Activated naive CD8-positive, alpha-beta T cell treated with anti-CD3 and anti-CD28 coated beads, Interleukin-2, amount 50 U/mL, for 24 hours (primary cell): ENCODE measurements at places on chromosomes 7 and 10.

- DNase-seq, result no peak
- no peak overlapping the region for H3K4me3 ChIP-seq
- no peaks in the 10 kb centered on the region for H3K4me1 ChIP-seq
- H3K27ac ChIP-seq, result no peak overlapping the region
- H3K27me3 ChIP-seq, result peaks cover 6% of the 10 kb centered on the region
These were observed 23.9 kb upstream of the GPR26 start for GRCh38 chr10:123642293-123642692.

DNA sequence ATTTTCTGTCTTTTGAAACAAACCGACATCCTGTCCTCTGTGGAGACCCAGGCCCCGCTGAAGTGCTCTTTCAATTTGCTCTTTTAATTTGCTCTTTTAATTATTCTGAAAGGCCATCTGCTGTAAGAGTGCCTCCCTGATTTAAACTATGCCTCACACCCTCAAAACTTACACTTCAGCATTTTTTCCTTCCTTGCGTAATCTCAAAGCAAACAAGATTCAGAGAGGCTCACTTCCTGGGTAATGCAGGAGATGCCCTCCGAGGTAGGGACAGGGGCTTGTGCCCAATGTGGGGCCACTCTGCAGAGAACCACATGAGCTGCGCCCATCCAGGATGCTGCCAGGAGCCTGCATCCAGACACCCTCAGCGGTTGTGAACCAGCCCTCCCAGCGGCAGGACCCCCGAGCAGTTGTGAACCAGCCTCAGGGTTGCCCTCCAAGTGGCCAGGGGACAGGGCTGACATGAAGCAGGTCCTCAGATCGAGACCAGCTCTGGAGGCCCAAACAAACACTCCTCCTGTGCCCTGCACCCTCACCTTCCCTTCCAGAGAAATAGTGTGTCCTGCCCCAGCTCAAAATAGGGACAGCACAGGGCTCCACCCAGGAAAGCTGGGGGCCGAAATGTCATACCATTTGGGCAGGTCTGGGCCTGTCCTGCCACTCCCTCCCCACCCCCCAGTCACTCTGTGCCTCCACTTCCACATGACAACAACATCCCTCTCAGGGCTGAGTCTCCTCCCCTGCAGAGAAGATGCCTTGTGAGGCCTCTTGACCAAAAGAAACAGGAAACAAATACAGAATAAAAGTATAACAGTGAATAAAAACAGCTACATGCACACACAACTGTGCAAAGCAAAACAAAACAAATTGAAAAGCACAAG, 190.4 kb downstream of the PTPRN2 start:
- no peaks in the 10 kb centered on the region for H3K4me1 ChIP-seq
- H3K36me3 ChIP-seq, result no peaks in the 10 kb centered on the region
- DNase-seq, result no peak
- H3K4me3 ChIP-seq, result no peak overlapping the region
- no peak overlapping the region for H3K27ac ChIP-seq

DNA sequence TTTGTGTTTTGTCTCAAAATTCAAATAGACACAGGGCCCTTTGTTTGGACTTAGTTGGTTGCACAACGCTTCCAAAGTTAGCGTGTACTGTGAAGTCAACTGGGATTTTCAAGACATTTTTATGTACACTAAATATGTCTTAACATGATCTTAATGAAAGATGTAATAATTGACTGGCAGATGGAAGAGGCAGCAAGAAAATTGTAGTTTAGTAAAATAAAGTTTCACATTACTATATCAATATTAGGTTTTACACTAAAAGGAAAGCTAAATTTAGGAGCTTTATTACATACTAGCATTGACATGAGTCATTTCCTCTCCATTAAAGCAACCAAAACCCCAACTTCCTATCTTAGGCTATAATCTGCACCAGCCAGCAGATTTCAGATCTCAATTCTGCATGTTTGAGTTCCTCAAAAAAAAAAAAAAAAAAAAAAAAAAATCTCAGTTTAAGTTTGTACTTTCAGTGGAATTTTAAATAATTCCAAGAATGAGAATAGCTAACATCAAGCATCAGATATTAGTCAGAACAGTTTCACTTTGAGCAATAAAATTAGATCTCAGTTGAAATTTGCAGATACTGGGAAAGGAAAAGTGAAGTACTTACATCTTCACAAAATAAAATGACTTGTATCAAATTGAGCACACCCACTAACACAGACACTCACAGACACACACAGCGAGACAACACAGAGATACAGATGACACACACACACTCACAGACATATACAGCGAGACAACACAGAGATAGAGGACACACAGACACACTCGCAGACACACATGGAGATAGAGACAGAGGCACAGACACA, 346.6 kb upstream of the KLF6 start:
- peaks cover under 1% of the 10 kb centered on the region for H3K36me3 ChIP-seq
- H3K4me1 ChIP-seq, result peaks cover 36% of the 10 kb centered on the region
- H3K27ac ChIP-seq, result no peak overlapping the region
- H3K4me3 ChIP-seq, result no peak overlapping the region
- H3K27me3 ChIP-seq, result no peaks in the 10 kb centered on the region

- H3K27ac ChIP-seq, result no peak overlapping the region
- peaks cover 8% of the 10 kb centered on the region for H3K27me3 ChIP-seq
- H3K4me3 ChIP-seq, result no peak overlapping the region
- DNase-seq, result no peak
- H3K4me1 ChIP-seq, result no peaks in the 10 kb centered on the region
These were observed 70.7 kb downstream of the ARHGAP22 start for GRCh38 chr10:48533951-48534720.

- no peak for DNase-seq
- H3K27ac ChIP-seq, result no peak overlapping the region
- peaks cover 12% of the 10 kb centered on the region for H3K36me3 ChIP-seq
- H3K4me1 ChIP-seq, result peaks cover 66% of the 10 kb centered on the region
- H3K4me3 ChIP-seq, result no peak overlapping the region
- H3K27me3 ChIP-seq, result no peaks in the 10 kb centered on the region
These were observed 45.0 kb downstream of the VOPP1 start for GRCh38 chr7:55527307-55527706.

- no peak for DNase-seq
- H3K36me3 ChIP-seq, result peaks cover 1% of the 10 kb centered on the region
- no peak overlapping the region for H3K4me3 ChIP-seq
- H3K4me1 ChIP-seq, result no peaks in the 10 kb centered on the region
These were observed 54.8 kb upstream of the CALD1 start for GRCh38 chr7:134724606-134725005.

DNA sequence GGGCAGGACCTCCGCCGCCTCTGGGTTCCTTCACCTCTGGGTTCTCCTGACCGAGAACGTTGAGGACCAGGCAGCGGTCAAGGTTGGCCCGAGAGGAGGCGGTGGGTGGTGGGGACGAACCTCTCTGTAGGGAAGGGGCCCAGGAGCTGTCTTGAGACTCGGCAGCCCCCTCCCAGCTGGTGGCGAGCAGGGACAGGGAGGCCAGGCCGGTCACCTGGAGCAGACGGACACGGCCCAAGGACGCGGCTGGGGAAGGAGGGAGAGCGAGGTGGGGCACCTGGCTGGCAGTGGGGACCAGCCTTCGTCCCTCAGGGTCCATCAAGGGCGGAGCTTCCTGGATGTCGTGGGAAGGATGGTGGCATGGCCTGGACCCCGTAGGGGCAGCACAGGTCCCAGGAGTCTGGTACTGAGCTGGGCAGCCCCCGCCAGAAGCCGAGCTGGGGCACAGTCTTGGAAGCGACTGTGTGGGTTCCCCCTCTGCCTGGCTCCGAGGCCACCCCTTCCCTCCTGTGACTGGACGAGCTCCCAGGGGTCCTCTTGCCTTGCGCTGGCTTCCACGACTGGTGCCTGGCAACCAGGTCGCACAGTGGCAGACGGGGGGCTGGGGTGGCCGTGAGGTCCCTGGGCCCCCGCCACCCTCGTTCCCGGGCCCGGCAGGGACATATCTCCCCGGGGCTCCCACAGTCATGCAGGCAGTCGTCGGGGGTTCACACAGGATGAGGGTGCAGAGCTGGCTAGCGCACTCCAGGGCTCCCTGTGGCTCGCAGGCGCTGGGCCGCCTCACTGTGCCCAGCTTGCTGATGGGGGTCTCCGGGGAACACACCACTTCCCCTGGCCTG, 89.9 kb downstream of the DNAJB6 start:
- DNase-seq, result no peak
- no peaks in the 10 kb centered on the region for H3K36me3 ChIP-seq
- no peak overlapping the region for H3K4me3 ChIP-seq
- no peak overlapping the region for H3K27ac ChIP-seq
- H3K27me3 ChIP-seq, result no peaks in the 10 kb centered on the region

- no peak for DNase-seq
- H3K27me3 ChIP-seq, result peaks cover 9% of the 10 kb centered on the region
- H3K4me3 ChIP-seq, result no peak overlapping the region
- H3K36me3 ChIP-seq, result no peaks in the 10 kb centered on the region
These were observed 49.4 kb downstream of the MRPL32 start for GRCh38 chr7:42981601-42982000.

DNA sequence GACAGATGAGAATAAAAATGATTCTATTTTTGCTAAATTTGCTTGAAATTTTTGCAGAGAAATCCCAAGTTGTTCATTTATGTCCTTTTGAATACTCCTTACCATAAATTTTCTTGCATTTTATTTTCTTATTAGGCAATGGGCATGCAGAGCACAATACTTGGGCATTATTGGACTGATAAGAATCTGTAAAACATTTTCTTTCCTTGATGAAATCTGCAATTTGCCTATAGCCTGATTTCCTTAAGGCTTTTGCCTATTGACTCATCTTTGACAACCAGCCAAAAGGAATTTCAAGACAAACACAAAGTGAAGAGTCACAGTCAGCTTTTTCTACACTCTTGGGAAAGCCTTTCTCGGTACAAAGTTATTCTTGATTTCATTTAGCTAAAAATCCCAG, 30.5 kb upstream of the GNAT3 start:
- no peaks in the 10 kb centered on the region for H3K4me1 ChIP-seq
- H3K27ac ChIP-seq, result no peak overlapping the region
- no peak for DNase-seq
- H3K4me3 ChIP-seq, result no peak overlapping the region
- H3K36me3 ChIP-seq, result no peaks in the 10 kb centered on the region

DNA sequence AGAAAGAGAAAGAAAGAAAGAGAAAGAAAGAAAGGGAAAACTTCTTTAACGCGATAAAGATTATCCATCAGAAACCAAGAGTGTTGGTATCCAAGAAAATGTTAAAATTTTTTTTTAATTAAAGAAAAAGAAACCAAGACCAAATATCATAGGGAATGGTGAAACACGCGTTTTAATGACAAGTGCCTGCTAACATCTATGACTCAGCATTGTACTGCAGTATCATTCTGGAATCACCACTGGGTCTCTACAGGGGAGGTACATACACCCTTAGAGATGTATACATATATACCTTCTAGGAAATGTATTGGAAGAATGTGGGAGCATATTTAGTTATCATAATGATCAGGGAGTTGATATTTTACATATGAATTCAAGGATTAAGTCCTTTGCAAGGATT, 32.1 kb upstream of the PIK3AP1 start:
- no peak overlapping the region for H3K4me3 ChIP-seq
- no peaks in the 10 kb centered on the region for H3K36me3 ChIP-seq
- DNase-seq, result no peak
- H3K27me3 ChIP-seq, result no peaks in the 10 kb centered on the region

DNA sequence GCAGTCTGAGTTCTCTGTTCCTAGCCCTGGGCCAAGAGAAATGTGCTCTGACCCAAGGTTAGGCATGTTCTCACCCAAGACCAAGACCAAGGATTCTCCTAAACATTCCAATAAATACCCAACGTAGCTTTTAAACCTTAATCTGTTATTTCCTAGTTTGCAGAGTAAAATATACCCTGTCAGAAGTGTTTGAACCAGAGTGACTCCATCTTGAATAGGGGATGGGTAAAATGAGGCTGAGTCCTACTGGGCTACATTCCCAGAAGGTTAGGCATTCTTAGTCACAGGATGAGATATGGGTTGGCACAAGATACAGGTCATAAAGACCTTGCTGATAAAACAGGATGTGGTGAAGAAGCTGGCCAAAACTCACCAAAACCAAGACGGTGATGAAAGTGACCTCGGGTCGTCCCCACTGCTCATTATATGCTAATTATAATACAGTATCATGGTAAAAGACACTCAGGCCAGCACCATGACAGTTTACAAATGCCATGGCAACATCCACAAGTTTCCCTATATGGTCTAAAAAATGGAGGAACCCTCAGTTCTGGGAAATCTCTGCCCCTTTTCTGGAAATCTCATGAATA, 27.7 kb downstream of the PLXNA4 start:
- H3K36me3 ChIP-seq, result peaks cover 2% of the 10 kb centered on the region
- DNase-seq, result peak; percentile 23

GRCh38 chr7:138169441-138169851, 93.2 kb downstream of the AKR1D1 start:
- H3K27me3 ChIP-seq, result peaks cover 24% of the 10 kb centered on the region
- peaks cover 3% of the 10 kb centered on the region for H3K36me3 ChIP-seq
- DNase-seq, result no peak
- no peak overlapping the region for H3K4me3 ChIP-seq
- no peak overlapping the region for H3K27ac ChIP-seq
- H3K4me1 ChIP-seq, result peaks cover 30% of the 10 kb centered on the region

- H3K27ac ChIP-seq, result no peak overlapping the region
- no peaks in the 10 kb centered on the region for H3K4me1 ChIP-seq
- no peaks in the 10 kb centered on the region for H3K36me3 ChIP-seq
- no peak for DNase-seq
These were observed 317.5 kb downstream of the DNAJB6 start for GRCh38 chr7:157654350-157654749.

DNA sequence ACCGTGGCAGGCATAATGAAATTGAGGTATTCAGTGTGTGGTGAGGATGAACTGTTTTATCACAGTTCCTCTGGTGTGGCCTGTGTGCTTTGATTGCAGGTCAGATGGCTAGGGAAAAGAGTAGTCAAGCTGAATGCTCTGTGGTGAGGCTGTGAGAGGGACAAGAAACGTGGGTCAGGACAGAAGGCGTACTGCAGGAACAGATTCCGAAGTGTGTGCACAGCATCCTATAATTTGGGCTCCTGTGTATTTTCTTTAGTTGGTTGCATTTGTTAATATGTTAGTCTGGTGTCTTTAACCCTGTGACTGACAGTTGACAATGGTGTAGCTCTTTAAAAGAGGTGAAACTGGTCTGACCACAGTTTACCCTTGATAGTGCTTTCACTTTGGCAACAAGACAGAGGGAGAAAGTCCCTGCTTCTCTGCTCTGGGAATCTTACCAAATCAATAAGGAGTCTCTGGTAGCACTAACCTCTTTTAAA, 76.5 kb downstream of the AUTS2 start:
- H3K27me3 ChIP-seq, result peaks cover 2% of the 10 kb centered on the region
- no peaks in the 10 kb centered on the region for H3K4me1 ChIP-seq
- H3K27ac ChIP-seq, result no peak overlapping the region
- H3K36me3 ChIP-seq, result no peaks in the 10 kb centered on the region
- no peak overlapping the region for H3K4me3 ChIP-seq

GRCh38 chr7:47497367-47498096, 84.4 kb downstream of the TNS3 start:
- H3K27ac ChIP-seq, result no peak overlapping the region
- no peak overlapping the region for H3K4me3 ChIP-seq
- DNase-seq, result no peak
- H3K4me1 ChIP-seq, result peaks cover 26% of the 10 kb centered on the region
- H3K36me3 ChIP-seq, result no peaks in the 10 kb centered on the region

GRCh38 chr7:8168336-8168735, 93.6 kb downstream of the ICA1 start:
- no peak for DNase-seq
- no peak overlapping the region for H3K4me3 ChIP-seq
- H3K27me3 ChIP-seq, result no peaks in the 10 kb centered on the region
